ENCODE measurements at places on chromosomes 12 and 14. TPM values are rescaled to one million over a fixed set of nuclear protein-coding genes. Genes with fewer than 3 reads are reported as not detected.

DNA sequence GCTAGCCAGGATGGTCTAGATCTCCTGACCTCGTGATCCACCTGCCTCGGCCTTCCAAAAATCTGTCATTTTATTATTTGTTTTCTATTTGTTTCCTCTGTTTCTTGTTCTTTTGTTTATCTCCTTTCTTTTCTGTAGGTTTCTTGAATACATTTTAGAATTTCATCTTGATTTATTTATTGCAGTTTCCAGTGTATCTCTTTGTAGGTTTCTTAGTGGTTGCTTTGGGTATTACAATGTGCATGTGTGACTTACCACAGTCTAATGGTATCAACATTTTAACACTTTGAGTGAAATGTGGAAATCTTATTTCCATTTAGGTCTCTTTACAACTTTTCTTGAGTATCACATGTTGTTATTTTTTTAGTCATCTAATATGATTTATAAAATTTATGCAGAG is 29.9 kb upstream of the MUCL1 start:
- H3K36me3 ChIP-seq: no peaks in the 10 kb centered on the region
- no peak for DNase-seq
- H3K27ac ChIP-seq: no peak overlapping the region
- H3K27me3 ChIP-seq: no peaks in the 10 kb centered on the region
- H3K4me3 ChIP-seq: no peak overlapping the region

DNA sequence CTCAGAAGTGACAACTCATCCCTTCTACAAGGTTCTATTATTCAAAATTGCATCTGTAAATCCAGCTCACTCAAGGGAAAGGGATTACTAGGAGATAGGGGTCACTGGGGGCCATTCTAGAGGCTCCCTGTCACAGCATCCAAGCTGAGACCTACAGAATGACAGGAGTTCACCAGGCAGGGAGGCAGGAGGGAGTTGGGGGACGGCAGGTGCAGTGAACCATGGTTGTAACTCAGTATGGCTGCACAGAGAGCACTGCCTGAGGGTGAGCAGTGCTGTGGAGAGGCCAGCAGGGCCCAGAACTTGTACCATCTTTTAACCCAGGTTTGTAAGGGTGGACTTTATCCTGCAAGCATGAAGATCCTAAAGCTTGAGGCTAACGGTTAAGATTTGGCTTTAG is 37.9 kb upstream of the SINHCAF start:
- no peaks in the 10 kb centered on the region for H3K36me3 ChIP-seq
- H3K4me1 ChIP-seq: no peaks in the 10 kb centered on the region
- H3K27ac ChIP-seq: no peak overlapping the region
- H3K27me3 ChIP-seq: no peaks in the 10 kb centered on the region
- DNase-seq: no peak

- H3K27ac ChIP-seq: no peak overlapping the region
- no peak overlapping the region for H3K4me3 ChIP-seq
- no peaks in the 10 kb centered on the region for H3K36me3 ChIP-seq
- H3K4me1 ChIP-seq: no peaks in the 10 kb centered on the region
- no peak for DNase-seq
Observed at GRCh38 chr12:100498141-100498540, 24.5 kb downstream of the NR1H4 start.

DNA sequence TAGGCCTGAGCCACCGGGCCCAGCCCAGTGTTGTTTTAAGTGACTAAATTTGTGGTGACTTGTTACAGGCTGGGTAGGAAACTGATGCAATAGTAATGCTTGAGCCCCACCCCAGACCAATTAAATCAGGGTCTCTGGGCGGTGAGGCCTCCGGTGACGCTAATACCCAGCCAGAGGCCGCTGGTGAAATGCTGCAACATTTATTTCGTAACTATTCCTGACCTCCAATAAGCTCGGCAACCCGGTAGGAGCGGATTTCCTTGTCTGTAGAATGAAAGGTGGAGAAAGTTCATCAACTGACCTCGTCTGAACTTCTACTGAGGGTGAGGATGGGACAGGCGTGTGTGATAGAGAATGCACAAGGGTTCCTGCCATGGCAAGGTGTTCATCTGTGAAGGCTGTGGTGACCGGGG is 42.3 kb downstream of the FZD10 start:
- no peak overlapping the region for H3K4me3 ChIP-seq
- no peaks in the 10 kb centered on the region for H3K36me3 ChIP-seq
- no peak for DNase-seq
- no peak overlapping the region for H3K27ac ChIP-seq
- H3K4me1 ChIP-seq: no peaks in the 10 kb centered on the region
- no peaks in the 10 kb centered on the region for H3K27me3 ChIP-seq

GRCh38 chr14:85421186-85421877 is 108.6 kb upstream of the FLRT2 start:
- no peak for DNase-seq
- no peaks in the 10 kb centered on the region for H3K4me1 ChIP-seq
- H3K4me3 ChIP-seq: no peak overlapping the region
- H3K27ac ChIP-seq: no peak overlapping the region
- H3K36me3 ChIP-seq: no peaks in the 10 kb centered on the region
- H3K27me3 ChIP-seq: no peaks in the 10 kb centered on the region

GRCh38 chr12:91604897-91605296 is 422.3 kb upstream of the DCN start:
- H3K36me3 ChIP-seq: no peaks in the 10 kb centered on the region
- no peaks in the 10 kb centered on the region for H3K27me3 ChIP-seq
- no peaks in the 10 kb centered on the region for H3K4me1 ChIP-seq
- no peak for DNase-seq

The SARNP gene
- 65.9 TPM for total RNA-seq
